ENCODE measurements at places on chromosomes 3 and 15.
A peak's percentile ranks its signal among the peaks of the same experiment; 100 is the strongest.

GRCh38 chr3:146374146-146374545 lies 95.2 kb downstream of the PLSCR2 start:
- DNase-seq: no peak

- DNase-seq: no peak
Observed at GRCh38 chr3:109334572-109334971, 2.8 kb downstream of the DPPA4 start.

GRCh38 chr3:174062923-174063322 lies 665.4 kb downstream of the NLGN1 start:
- DNase-seq: no peak

- no peak for DNase-seq
Observed at GRCh38 chr15:31606194-31606669, 279.6 kb downstream of the KLF13 start.

GRCh38 chr15:33084661-33085060 lies 109.9 kb downstream of the FMN1 start:
- DNase-seq: no peak

GRCh38 chr15:80093854-80094418 lies 34.5 kb downstream of the ZFAND6 start:
- DNase-seq: no peak

DNA sequence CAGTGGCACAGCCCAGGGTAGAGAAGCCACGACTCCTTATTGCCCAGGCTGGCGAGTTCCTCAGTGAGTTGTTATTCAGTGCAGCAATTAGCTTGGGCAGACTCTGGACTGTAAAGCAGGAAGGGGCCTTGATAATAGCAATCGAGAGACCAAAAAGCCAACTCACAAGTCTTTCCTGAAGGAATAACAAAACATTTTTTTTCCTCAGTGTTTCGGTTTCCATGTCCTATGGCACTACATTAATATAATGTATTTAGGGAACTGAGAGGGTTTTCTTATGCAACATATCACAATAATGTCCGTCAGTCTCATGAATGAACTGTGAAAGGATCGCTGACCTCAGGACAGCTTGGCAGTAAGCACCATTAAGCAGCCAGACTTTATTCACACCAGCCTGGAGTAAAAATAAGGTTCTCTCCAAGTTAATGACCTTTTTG lies 248.9 kb upstream of the TBL1XR1 start:
- DNase-seq: no peak

- no peak for DNase-seq
Observed at GRCh38 chr15:42364529-42364928, 5.2 kb downstream of the CAPN3 start.

DNA sequence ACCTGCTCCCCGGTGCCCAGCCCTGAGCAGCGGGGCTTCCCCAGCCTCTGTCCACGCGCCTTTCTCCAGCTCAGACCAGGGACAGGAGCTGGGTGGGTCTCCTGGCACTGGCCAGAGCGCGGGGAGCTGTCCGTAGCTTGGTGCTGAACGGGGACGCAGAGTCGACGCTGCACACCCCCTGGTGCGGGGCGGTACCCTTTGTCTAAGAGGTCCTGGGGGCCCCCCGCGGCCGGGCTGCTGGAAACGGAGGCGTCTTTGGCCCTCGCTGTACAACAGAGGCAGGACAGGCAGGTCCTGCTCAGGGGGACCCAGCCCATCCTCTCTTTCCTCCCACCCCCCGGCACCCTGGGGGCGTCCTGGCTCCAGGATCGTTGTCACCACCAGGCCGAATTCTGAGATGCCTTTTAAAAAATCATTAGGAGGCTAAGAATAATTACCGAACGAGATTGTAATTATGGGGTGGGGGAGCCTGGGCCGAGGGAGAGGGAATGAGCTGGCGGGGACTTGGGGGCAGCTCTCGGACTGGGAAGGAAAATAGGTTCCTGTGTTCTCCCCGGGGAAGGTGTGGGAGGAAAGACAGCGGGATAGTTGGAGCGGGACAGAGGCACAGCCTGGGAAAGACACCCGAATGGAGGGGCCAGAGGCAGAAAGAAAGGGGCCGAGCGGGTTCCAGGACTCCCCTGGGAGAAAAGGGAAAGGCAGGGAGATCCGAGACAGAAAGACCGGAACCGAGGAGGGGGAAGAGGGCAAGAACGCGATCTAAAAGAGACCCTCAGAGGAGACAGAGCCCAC lies 4.1 kb upstream of the SKOR1 start:
- no peak for DNase-seq

- DNase-seq: no peak
Observed at GRCh38 chr15:60591496-60592370, 112.8 kb upstream of the ICE2 start.

DNA sequence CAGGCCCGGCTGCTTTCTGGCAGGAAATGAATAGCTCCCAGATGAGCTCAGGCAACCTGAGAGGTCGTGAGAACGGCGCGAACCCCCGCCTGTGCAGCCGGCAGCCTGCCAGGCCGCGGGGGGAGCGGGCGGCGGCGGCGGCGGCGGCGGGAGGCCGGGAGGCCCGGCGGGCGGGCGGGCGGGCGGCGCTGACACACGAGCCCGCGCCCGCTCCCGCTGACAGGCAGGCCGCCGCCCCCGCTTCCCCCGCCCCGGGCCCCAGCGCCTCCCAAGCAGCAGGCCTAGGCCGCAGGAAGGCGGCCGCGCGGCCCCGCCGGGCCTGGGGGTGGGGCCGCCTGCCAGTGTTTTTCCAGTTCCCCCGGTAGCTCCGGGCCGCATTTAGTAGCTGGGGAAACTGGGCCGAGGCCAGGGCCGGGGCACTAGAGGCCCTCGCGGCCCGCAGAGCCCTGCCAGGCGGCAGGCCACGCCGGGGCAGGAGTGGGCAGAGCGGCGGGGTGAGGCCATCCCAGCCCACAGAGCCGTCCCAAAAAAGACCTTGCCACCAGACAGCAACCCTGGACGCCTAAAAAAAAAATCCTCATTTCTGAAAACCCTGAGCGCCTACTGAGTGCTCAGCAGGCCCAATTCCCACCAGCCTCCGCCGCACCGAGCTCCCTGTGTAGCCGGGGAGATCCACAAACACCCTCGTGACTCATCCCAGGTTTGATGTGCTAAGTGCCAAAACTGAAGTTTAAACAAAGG lies 5.6 kb downstream of the HES1 start:
- DNase-seq: peak; percentile 53

DNA sequence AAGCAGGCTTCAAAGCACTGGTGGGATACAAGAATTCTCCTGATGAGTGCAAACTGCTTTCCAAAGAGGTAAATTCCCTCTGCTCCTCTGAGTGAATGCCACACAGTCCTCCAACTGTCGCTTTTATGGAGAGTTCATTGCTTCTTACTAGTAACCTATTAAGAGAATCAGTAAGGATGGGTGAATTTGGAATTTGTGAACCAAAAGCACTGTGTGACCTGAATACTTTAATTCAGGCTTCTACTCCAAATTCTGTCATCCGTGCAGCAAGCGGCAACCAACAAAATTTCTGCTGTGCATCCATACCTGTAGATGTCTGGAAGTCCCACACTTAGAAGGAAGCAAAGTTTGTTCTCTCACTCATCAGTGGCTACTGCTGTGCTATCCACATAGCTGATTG lies 66.7 kb upstream of the SNRK start:
- DNase-seq: no peak

- no peak for DNase-seq
Observed at GRCh38 chr3:171829841-171830517, 13.2 kb upstream of the TMEM212 start.

DNA sequence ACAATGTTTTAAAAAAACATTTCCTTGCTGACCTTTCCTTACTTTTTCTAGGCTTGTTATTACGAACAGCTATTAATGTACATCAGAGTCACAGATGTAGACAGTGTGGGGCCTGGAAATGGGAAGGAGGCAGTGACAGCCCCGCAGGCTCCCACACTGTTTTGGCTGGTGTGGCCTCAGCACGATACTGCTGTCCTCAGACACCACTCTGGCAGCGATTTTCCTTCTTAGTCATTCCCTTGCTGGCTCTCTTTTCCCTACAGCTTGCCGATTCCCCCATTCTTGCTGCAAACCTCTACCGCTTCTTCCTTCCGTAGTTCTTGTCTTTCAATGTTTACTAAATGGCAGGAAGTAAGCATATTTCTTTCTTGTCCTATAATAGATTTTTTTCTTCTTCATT lies 113.1 kb downstream of the ABI3BP start:
- no peak for DNase-seq

- no peak for DNase-seq
Observed at GRCh38 chr3:152330559-152330958, 61.8 kb downstream of the MBNL1 start.

- no peak for DNase-seq
Observed at GRCh38 chr15:84862214-84862975, 22.1 kb upstream of the SLC28A1 start.

GRCh38 chr3:190369668-190370295 lies 18.2 kb upstream of the CLDN16 start:
- DNase-seq: no peak

GRCh38 chr3:79015854-79016253 lies 751.9 kb downstream of the ROBO1 start:
- DNase-seq: no peak
